ENCODE measurements at places on chromosomes 16 and 17.

DNA sequence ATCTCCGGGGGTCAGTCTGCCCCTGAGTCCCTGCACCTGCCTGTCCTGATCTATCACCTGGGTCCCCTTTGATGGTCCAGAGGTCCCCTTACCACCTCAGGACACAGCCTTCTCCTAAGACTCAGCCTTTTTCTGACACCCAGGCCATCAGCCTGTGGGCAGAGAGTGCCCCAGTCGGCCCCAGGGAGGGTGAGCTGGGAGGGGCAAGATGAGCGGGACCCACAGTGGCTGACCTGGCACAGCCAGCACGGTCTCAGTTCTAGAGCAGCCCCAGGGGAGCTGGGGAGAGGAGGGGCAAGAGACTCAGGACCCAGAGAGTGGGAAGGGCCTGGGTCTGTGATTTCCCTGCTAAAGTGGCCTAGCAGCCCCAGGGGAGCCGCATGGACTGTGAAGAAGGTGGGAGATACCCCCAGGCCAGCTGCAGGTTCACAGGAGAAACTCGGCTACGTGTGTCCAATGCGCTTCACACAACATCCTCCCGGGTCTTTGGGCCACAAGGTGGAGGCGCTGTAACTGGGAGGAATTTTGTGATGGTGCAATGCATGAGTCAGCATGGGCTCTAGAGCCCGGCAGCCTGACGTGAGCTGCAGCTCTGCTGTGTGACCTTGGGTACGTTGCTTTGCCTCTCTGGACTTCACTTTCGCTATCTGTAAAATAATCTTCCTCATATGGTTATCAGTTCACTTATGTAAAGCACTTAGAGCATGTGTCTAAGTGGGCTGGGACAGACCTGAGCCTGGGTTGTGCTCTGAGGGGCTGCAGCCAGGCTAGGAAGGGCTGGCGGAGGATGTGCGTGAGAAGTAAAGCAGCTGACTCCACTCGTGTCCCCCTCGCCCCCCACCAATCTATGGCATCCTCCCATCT is 67.2 kb upstream of the LHX1 start:
- DNase-seq, result no peak

DNA sequence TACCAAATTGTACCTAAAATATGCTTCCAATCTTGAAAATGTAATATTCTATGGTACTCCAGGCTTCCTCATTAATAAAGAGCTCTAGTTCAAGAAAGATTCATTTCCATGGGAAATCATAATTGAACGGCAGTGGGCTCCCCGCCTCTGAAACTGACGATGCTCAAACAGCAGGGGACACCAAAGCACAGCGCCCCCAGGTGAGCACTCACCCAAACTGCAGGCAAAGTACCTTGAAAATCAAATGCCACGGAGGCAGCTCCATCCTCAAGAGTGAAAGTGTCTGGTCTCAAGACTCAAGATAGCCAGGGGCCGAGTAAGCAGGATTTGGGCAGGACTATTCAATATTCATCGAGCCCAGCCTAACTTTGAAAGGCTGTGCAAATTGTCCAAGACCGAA is 217.4 kb upstream of the TNRC6C start:
- DNase-seq, result no peak

GRCh38 chr17:1108478-1108764 is 71.4 kb downstream of the ABR start:
- no peak for DNase-seq

GRCh38 chr16:48965386-48965785 is 316.3 kb downstream of the CBLN1 start:
- DNase-seq, result no peak

GRCh38 chr16:22322021-22322471 is 24.8 kb downstream of the POLR3E start:
- no peak for DNase-seq

GRCh38 chr17:40176754-40177110 is 538 bp upstream of the RAPGEFL1 start:
- no peak for DNase-seq

DNA sequence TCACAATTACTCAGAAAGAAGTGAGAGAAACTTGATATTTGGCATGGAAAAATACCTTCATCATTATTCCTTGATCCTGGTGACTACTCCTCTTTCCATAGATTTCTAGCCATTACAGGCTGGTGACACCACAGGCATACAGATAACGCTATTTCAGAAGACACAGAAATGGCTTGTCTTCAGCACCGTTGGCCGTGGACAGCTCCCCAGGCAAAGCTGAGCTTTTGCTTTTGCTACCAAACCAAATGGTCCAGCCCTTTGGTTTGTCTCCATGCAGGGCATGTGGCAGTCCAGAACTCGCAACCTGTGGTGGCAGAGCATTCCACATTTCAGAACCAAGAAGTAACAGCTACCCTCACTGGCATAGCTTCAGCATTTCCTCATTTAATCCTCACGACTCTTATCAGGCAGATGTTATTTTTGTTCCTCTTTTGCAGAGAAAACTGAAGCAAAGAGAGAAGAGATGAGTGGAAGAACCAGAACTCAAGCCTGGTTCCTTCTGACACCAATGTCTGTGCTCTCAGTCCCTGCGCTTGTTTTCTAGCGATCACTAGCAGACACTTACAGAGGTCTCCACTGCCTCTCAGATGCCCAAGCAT is 55.5 kb downstream of the HS3ST4 start:
- DNase-seq, result no peak

GRCh38 chr17:68675723-68676122 is 74.6 kb upstream of the FAM20A start:
- no peak for DNase-seq

DNA sequence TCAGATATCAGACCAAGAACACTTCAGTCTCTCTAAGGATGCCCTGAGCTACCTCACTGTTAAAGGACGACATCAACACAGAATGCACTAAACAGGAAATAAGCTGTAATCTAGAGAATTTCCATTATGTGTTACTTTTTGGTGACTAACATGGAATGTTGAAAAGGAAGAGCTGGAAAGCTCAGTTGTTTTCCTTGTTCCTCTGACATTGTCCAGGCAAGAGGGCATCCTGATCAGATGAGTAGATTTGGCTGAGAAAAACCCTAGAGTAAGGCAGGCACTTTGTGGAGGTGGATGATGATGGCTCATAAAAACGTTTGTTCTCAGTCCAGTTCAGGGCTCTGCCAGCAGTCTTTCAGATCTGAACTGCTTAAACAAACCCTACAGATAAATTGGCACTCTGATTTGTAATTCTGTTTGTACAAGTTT is 34.0 kb downstream of the DGKE start:
- no peak for DNase-seq

DNA sequence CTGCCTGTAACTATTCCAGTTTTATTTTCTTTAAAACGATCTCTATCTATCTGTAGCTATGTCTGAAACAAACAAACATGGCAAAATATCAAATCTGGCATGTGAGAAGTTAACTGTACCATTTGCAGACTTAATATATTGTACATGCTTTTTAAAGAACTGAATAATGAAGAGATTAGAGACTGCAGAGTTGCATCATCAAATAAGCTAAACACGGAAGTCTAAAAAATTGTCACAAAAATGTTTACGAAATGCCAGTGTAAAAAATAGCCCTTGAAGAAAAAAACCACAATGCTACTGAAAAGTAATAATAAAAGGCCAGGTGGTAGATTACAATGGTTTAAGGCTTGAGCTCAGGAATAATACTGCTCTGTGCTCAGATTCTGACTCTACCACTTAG is 43.1 kb downstream of the HS3ST3A1 start:
- DNase-seq, result no peak

DNA sequence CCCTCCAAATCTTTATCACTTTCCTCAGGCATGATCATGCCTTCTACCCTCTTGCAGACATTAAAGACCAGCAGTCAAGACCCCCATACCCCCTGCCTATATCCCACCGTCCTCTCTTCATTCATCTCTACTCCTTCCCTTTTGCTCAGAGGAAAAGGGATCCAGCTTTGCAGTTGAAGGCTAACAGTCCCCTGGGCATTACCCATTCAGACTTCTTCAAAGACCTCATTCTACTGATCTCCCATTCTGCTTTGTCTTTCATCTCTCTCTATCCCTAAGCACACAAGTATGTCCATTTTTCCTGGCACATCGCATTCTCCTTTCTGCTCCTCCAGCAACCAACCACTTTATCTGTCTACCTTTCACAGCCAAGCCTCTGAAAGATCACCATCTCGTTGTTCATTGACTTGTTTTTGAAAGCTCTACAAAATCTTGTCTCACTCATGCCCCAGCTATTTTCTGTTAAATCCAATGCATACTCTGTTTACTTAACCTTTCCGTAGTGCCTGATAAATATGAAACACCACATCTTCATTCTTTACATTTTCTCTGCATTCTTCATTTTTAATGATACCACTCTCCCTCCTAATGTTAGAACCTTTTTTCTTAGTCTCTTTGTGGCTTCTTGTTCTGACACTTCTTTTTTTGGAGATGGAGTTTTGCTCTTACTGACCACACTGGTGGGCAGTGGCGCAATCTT is 14.1 kb upstream of the LCMT1 start:
- no peak for DNase-seq

DNA sequence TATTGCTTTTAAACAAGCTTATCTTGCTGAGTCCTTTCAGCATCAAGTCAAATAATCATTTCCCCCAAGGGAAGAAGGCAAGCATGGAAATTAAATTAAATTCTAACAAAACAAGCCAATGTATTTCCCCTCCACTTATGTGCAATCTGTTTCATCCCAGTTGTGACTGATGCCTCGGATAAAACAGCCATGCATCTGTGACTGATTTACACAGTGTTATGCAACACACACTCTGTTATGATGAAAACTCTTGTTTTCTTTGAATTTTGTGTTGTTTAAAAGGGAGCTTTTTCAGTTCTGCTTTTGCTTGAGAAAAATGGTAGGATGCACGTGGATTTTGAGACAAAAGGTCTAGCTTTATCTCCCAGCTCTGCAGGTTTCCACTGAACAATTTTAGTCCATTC is 32.6 kb downstream of the TMEM100 start:
- DNase-seq, result no peak

DNA sequence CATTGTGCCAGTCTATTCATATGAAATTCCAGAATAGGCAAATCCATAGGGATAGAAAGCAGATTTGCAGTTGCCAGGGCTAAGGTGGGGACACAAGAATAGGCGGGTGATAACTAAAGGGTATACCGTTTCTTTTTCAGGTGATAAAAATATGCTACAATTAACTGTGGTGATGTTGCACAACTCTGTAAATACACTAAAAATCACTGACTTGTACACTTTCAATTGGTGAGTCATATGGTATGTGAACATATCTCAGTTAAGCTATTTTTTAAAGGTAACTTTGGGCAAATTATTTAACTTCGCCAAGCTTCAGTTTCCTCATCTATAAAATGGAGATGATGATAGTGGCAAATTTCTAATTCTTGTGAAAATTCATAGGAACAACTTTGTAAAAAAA is 65.9 kb downstream of the CDYL2 start:
- DNase-seq, result no peak

GRCh38 chr16:57801809-57802340 is 416 bp downstream of the KIFC3 start:
- no peak for DNase-seq

DNA sequence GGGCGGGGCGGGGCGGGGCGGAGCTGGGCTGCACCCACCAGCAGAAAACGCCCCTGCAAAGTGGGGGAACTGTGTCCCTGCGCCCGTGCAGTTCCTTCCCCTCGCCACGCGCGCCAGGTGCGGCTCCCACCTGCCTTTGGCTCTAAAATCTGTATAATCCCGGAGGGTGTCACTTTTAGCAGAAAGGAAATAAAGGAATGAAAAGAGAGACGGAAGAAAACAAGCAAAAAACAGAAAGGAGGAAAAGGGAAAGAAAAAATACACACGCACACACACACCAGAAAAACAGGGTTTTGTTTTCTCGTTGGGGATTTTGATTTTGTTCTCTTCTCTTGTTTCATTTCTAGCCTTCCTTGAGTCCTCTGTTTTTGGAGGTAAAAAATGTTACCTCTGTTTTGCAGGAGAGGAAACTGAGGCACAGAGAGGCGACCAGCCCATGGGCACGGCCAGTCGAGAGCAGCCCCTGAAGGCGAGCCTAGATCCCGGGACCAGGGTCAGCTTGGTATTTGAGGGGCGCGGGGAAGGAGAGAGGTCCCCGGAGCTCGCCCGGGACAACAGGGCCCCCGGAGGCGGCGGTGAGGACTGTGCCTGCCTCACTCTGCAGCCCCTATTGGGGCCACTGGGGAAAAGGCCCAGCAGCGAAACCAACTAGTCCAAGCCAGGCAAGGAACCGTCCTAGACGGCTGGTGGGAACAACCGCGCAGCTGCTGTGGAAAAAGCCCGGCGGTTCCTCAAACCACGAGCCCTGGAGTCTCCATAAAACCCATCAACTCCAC is 594 bp upstream of the CARHSP1 start:
- DNase-seq, result no peak

DNA sequence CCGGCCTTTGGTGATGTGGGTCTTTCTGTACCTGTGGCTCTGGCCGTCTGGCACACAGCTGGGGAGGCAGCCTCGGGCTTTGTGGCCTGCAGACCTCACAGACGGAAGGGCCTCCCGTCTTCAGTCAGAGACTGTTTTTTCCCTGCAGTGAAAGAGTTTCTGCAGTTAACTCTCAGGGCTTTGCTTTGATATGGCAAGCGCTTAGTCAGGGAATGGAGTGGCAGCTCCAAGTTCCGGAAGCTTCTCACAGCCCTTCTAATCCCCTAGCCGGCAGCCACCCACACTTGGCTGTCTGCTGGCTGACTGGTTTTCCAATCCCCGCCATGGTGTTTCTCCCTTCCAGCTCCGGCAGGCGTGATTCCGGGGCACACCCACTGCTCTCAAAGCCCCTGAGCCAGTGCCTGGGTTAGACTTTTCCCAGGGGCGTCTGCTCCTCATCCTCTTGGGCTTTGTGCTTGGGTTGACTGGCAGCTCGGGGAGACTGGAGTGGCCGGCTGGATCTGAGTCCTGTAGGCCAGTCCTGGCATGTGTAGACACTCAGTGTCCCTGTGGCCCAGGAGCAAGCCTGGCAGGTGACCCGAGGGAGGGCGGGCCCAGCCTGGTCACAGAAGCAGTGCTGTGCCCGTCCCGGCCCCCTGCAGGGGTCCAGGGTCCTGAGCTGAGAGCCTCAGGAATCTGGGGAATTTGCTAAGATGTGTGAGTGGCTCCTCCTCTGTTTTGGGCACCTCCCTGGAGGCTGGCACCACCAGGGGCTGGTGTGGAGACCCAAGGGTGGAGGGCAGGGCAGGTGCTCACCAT is 29.9 kb downstream of the BAIAP2 start:
- DNase-seq, result no peak

GRCh38 chr17:2608350-2608913 is 15.0 kb downstream of the PAFAH1B1 start:
- no peak for DNase-seq

- no peak for DNase-seq
Measured at GRCh38 chr17:39171933-39172332, 6.0 kb upstream of the ARL5C start.

GRCh38 chr17:81902653-81903414 is 796 bp downstream of the NPB start:
- no peak for DNase-seq

DNA sequence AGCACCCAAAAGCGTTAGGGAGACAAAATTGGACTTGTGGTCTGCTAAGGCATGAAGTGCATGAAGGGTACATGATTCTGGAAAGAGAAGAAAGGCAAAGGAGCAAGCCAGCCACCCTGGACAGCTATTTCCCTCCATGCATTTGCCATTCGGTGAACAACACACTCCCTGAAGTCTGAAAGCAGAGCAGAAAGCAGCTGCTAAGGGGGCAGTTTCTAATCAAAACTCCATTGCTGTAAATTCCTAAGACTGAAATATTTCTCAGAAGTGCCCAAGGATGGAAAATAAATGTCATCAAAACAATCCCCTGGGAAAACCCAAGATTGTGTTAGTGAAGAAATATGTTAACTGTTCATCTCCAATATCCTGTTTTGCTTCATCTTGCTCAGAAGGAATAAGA is 44.3 kb downstream of the PMP22 start:
- DNase-seq, result no peak

Data from T-helper 2 cell treated with Interferon-gamma antibody and Interleukin-4, amounts not matched to agents 5 μg/mL and 100 μg/mL, for 36 hours (primary cell).